ENCODE measurements at places on chromosomes 4 and X.

DNA sequence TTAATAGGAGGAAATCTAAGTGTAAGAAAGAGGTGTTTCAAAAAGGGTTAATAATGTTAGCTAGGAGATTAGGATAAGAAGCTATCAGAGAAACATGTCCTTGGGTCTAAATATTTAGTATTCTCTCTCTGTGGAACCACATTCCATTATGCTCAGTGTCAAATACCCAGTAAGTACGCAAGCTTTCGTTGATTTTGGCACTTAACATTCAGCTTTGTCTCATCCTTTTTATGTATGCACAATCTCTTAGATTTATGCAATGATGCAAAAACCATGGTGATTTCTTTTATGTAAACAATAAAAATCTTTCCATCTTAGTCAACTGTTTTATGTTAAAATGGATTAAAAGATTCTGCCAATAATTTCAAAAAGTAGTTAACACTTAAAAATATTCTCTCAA lies 129.2 kb downstream of the KLHL13 start:
- DNase-seq: no peak

DNA sequence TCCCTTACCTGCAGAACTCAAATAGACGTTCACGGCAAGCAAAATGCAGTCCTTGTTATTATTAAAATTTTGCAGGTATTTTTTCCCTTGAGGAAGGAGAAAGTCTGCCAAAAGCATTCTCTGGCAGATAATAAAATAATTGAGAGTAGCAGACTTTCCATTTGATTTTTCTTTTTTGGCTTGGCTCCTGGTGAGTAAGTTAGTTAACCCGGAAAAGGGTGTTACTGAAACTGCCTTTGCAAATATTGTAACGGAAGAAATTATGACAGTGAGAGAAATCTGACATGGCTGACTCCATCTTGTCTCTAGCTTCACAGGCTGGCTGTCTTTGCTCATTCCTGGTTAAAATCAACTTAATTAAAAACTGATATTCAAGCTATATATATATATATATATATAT lies 100.5 kb downstream of the GPR143 start:
- no peak for DNase-seq

- DNase-seq: no peak
These were observed 38.5 kb downstream of the AGA start for GRCh38 chr4:177403746-177404145.

- DNase-seq: no peak
These were observed 41.6 kb downstream of the HMX1 start for GRCh38 chr4:8830056-8830455.

DNA sequence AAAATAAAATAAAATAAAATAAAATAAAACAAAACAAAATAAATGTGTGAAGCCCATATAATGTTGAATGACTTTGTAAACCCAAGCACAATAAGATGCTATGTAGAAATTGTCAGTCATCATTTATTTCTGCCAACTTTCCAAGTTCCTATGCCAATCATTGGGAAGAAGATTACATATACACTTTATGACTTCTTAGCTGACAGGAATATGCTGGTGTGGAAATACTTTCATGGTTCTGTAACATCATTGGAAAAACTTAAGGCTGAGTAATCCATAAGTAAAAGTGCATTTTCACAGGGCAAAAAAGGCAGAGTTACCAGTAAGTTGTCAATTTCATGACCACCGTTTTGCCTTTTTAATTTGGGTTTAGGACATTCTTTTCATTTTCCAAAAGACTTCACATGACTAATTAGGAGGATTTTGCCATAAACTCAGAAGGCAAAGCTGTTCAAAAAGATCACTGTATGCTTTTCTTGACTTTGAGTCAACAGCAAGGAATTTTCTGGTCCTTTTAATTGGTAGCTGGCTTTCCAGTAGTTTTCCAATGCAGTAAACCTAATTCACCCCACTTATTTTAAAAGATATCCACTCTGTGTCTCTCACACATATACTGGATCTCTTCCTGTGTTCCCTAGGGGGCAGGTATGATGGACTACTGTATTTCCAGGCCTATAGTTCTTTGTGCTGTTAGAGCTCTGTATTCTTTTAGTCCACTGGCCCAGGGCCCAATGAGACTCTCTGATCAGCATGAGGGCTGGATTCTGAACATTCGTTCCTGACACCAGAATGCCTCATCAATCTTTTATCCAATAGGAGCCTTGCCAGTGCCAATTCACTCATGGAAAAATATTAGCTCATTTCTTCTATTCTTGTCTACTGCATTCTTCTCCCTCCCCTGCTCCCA lies 26.2 kb upstream of the SCRG1 start:
- DNase-seq: no peak

- no peak for DNase-seq
These were observed 333.6 kb upstream of the FAM241A start for GRCh38 chr4:111811661-111812060.

GRCh38 chrX:100264200-100264599 lies 145.9 kb downstream of the PCDH19 start:
- no peak for DNase-seq

DNA sequence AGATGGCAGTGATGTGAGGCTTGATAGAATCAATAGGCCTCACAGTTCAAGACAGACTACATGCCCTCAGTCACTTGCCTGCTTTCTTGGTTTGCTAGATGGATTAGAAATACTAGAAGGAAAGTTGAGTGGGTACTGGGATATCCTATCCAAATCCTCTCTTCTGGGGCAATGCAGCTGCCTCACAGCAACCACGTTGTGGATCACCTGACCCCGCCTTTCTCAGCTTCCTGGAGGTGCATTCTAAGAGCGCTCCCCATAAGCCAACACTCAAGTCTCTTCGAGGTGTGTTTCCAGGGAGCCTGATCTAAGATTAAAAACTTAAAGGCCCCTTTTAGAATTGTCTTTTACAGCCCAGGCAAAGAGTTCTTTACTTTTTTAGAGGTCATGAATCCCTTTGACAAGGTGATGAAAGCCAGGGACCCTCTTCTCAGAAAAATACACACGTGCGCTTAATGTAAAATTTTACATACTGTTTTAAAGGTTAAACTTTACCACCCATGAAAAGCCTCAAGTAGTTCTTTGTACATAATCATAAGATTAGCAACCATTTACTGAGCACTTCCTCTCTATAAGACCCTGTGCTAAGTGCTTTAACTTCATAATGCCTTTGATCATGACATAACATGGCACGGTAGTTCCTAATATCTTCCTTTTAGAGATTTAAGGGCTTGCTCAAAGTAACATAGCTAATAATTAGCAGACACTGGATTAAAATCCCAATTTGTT lies 840 bp upstream of the RPL34 start:
- DNase-seq: no peak

GRCh38 chr4:126725906-126726305 lies 906.9 kb upstream of the INTU start:
- DNase-seq: no peak

DNA sequence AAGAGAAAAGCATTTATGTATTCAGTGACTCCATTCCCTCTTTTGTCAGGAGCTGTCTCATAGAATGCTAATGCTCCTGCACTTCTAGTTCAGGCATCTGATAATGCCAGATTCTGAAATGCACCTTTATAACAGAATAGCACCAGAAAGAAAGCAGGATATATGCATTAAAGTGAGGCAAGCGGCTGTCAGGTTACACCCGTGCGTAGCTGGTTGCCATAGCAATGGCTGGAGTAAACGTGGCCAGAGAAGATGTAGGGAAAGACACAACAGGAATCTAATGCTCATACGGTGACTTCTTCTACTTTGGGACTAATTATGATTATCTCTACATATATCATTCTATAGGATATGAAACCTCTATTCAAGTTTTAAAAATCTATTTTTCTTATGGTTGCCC lies 5.9 kb downstream of the EMCN start:
- DNase-seq: no peak

GRCh38 chr4:168437192-168437943 lies 42.9 kb downstream of the DDX60L start:
- DNase-seq: no peak

- DNase-seq: no peak
These were observed 50.0 kb downstream of the WFS1 start for GRCh38 chr4:6319530-6320150.

GRCh38 chr4:111362941-111363361 lies 740.1 kb upstream of the PITX2 start:
- DNase-seq: no peak

GRCh38 chrX:124023838-124024238 lies 62.3 kb downstream of the STAG2 start:
- DNase-seq: no peak

DNA sequence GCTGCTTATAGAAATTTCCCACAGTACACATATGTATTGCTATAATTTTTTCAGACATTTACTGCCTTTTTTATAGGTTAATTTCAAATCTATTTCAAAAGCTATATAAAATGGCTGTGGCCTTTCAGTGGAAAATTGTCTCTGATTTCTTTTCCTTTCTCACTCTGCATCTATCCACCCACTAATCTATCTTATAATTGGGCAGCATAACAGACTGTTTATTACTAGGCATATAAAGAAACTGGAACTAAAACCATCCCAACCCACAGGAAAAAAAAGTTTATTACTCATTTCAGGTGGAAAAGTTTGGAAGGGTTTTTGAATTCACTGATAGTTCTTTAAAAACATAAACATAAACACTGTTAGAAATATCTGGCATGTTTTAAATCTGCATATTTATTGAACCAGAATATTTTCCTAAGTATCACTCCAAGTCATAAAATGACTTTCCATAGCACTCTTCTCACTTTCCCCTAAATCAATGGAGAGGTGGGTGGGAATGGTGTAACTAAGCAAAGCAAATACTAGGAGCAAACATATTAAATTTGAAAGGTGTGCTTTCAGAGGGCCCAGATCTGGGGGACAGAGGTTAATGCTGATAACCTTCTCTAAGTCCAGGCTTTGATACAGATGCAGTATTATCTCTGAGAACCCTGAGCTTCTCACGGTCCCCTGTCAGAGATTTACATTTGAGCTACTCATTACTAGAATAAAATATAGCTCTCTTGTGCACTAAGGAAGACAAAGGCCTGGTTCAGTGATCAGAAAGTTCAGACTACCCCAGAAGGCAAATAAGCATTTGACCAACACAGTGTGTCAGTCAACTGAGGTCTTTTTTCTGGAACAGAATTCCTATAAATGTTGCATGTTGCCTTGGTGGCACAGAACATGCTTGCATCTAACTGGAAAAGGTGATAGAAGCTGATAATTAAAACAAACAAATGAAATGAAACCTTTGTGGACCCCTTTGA lies 328.3 kb downstream of the UNC5C start:
- no peak for DNase-seq

DNA sequence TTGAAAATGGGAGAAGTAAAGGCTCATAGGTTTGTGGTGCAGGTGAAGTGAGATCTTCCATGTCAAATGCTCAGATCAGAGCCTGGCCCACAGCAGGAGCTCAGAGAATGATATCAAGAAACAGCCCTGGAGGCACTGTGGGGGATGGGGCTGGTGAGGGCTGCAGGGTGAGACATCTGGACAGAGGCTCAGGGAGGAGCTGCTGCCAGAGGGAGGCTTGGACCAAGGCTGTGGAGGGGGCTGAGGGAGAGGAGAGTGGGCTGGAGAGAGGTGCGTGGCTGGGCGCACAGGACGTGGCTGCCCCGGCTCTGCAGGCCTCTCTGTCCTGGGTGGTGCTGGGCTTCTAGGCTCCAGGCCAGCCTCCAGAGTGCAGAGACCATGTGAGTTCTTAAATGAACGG lies 5.6 kb downstream of the SORCS2 start:
- no peak for DNase-seq

- DNase-seq: no peak
These were observed 33.6 kb upstream of the TBC1D9 start for GRCh38 chr4:140789759-140790158.

GRCh38 chrX:120262859-120263708 lies 12.5 kb downstream of the ZBTB33 start:
- DNase-seq: no peak

- DNase-seq: no peak
These were observed 6.7 kb downstream of the TBL1X start for GRCh38 chrX:9471571-9471985.

DNA sequence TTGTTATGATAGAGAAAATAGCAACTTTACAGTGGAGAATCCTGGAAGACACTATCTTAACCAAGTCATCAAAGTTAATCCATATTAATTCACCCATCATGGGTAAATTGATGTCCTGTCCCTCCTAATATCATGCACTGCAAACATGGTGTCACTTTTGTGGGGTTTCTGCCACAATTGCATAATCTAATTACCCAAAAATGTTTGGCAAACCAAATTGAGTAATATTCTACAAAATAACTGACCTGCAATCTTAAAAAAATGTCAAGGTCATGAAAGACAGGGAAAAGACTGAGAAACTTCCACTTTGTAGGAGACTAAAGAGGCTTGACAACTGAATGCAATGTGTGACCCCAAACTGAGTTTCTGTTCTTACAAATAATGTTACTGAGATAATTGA lies 37.1 kb upstream of the PLAC8 start:
- DNase-seq: no peak

- no peak for DNase-seq
These were observed 135.7 kb downstream of the ZNF330 start for GRCh38 chr4:141356321-141356962.

GRCh38 chr4:95095348-95095974 lies 337.7 kb downstream of the BMPR1B start:
- no peak for DNase-seq

DNA sequence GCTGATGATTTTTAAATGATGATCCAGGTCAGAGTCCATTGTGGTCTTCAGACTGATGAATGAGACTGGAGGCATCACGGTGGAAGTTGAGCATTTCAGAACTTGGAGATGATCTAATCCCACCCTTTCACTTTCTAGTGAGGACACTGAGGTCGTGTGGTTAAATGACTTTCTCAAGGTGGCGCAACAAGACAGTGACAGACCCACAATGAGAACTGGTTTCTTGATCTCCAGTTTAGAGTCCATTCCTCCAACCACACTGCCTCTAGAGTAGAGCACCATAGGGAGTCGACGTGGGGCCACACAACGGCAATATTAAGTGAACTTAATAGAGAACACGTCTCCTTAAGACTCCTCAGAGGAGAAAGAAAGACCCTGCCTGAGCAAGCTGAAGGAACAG lies 381.0 kb downstream of the UNC5C start:
- DNase-seq: no peak

GRCh38 chrX:13770013-13770535 lies 35.5 kb downstream of the OFD1 start:
- DNase-seq: no peak

- DNase-seq: no peak
These were observed 1613.1 kb upstream of the TENM3 start for GRCh38 chr4:180630012-180630665.

GRCh38 chrX:28379103-28379502 lies 208.1 kb upstream of the IL1RAPL1 start:
- no peak for DNase-seq

DNA sequence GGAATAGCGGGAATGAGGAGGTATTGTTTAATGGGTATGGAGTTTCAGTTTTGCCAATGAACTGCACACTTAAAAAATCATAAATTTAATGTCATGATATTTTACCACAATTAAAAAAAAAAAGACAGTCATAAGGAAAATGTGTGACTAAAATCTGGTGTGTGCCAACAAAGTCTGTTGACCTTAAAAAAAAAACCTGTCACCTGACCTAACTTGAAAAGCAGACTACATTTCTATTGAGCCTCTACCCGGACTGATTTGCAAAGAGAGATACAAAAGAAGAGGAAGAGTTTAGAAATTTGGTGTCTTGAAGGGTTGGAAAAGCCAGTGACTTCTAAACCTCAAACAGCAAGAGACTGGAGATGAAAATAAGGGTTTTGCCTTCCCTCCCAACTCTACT lies 48.4 kb downstream of the TMEM150C start:
- no peak for DNase-seq

- no peak for DNase-seq
These were observed 1300.9 kb upstream of the DIAPH2 start for GRCh38 chrX:95383778-95384177.
